ENCODE measurements at places on chromosomes 7 and 10. TPM values are rescaled to one million over a fixed set of nuclear protein-coding genes. Genes with fewer than 3 reads are reported as not detected.

DNA sequence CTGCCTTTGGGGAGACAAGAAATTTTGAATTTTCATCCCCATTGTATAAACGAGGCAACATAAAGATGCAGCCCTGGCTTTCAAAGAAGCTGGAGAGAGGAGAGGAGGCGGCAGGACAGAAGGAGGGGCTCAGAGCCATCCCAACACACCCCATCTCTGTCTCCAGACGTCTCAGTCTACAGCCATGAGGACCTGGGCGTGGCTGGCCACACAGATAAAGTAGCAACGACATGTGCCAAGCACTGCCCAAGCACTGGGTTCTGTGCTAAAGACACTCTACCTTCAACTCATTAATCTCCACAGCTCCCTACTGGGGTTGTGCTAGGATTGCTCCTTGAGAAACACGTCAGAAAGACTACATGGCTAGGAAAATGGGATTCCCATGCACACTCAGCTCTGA, 65.2 kb downstream of the DLG5 start:
- DNase-seq: no peak

APBB1IP gene
- 2.2 TPM for polyA plus RNA-seq

DNA sequence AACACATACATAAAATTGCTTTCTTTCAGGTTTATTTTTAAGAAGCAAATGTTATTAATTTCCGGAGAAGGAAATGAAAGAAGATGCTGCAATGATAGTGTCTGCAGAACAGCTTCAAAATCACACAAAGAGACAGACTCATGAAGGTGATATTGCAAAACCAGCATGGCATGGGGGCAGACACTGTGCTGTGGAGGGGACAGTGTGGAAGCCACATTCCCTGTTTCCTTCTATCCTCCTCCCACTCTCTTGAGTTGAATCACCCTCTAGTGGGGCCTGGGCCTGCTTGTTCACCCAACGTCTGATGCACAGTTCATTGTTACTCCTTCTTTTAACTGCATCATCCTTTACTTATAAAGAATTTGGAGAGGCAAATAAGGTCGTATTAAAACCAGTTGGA, 104.0 kb upstream of the INSIG1 start:
- no peak for DNase-seq

LRRN3 gene
- 71.7 TPM for polyA plus RNA-seq
